ENCODE measurements at places on chromosomes 1 and 21.

GRCh38 chr21:32653326-32653901, 41.2 kb upstream of the CFAP298 start:
- DNase-seq, result peak; percentile 39

DNA sequence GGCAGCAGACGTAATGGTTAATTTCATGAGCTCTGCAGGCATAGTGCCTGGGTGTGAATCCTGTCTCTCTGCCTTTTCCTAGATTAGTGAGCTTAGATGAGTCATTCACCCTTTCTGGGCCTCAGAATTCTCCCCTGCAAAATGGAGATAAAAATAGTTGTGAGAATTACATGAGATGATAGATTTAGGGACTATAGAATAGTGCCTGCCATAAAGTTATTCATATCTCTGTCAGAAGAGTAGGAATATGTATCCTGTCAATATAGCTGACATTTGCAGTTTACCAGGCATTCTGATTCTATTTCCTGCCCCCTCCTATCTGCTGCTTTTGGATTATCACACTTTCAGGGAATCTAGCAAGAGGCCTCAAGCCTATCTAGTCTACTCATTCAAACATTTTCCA, 112.0 kb downstream of the PDE4B start:
- DNase-seq, result no peak

DNA sequence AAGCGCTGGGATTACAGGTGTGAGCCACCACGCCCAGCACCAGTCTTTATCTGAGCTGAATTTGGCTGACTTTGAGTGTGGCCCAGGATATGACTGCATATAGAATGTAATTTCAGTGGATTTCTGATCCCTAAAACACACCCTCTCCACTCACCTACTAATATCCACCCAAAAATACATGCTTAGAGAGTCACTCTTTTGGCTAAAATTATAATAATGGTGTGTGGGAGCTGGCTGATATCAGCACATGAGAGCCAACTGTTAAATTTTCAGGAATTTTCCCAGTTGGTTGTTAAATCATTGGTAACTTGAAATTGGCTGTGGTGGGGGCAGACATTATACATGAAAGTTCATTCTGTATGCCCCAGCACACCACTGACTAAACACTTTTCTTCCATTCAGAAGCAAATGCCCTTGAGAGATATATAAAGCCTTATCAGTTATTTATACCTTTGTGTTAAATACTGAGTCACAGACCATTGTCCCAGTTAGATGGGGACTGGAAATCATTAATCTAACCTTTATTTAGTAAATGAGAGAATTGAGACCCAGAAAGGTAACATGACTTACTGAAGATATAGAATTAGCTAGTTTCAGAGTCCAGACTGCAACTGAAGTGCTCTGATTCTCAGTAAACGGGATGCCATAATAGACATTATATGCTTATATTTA, 9.9 kb upstream of the CD247 start:
- DNase-seq, result no peak

DNA sequence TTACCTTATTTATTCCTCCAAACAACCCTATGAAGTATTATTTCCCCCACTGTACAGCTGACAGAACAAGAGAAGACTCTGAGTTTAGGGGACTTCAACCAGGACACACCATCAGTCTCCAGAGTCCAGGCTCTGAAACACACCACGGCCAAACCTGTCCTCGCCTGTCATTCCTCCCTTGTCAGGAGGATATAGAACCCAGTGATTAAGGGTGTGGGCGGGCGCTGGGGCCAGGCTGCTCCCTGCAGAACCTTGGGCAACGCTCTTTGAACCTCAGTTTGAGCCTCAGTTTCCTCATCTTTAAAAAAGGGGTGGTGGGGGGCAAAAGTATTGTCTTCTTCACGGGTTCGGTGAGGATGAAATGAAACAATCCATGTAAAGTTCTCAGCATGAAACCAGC, 9.4 kb upstream of the CEP85 start:
- DNase-seq, result no peak

DNA sequence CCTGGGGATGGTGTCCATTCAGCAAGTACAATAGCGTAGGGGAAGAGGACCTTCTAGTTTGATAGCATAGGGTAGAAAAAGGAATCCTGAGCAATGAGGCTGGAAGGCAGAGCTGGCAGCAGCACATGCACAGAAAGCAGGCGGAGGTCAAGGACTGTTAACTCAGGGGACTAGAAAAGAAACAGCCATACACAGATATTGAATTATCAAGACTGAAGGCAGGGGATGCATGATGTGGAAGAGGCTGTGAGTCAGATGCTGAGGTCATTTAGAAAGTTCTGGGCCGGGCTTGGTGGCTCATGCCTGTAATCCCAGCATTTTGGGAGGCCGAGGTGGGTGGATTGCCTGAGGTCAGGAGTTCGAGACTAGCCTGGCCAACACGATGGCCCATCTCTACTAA, 65.6 kb downstream of the OPTC start:
- no peak for DNase-seq

DNA sequence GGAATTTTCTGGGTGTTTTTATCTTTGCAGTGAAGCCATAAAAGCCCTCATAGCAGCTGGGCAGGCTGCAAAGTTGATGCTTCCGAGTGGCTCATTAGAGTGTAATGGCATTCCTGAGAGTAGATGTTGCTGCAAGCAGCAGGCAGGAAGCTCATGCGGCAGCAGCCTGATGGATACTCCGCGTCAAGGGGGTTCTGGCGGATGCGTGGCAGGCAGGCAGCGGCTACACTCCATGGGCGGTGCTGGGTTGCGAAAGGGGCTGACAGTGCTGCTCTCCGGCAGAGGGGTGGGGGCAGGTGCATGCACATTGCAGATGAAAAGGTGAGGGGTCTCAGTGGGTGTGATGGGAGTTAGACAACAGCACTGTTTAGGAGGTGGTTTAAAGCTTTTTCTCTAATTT, 93.2 kb upstream of the AJAP1 start:
- no peak for DNase-seq

GRCh38 chr1:200776949-200777348, 38.3 kb downstream of the CAMSAP2 start:
- no peak for DNase-seq

DNA sequence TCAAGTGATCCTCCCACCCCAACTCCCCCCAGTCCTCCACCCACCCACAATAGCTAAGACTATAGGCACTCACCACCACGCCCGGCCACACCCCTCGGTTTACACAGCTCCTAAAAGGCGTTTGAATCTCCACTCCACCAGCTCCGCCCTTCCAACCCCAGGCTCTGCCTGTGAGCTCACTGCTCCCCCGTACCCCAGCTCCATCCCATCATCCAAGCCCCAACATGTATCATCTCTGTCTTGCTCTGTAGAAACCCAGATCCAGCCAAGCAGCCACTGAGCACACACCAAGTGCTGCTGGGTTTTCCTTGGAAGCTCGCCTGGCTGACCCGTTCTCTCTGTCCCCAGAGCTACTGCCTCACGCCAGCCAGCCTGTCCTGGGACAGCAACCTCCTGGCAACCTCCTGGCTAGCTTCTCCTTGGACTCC, 12.0 kb upstream of the S100A2 start:
- no peak for DNase-seq

- DNase-seq, result peak; percentile 83
Observed at GRCh38 chr1:34918977-34919561, 10.4 kb downstream of the DLGAP3 start.

GRCh38 chr21:16536643-16537434, 807.1 kb downstream of the USP25 start:
- DNase-seq, result peak; percentile 60

DNA sequence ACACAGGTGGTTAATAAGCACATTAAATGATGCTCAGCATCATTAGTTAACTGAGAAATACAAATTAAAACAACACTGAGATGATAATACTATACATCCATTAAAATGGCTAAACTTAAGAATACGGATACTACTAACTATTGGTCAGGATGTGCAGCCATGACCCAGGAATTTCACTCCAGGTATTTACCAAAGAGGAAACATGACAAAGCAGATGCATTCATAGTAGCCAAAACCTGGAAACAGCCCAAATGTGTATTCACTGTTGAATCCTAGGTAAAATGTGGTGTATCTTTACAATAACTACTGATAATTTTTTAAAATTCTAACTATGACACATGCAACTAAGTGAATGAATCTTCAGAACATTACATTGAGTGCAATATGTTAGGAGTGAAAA, 73.0 kb downstream of the PTPRC start:
- no peak for DNase-seq

DNA sequence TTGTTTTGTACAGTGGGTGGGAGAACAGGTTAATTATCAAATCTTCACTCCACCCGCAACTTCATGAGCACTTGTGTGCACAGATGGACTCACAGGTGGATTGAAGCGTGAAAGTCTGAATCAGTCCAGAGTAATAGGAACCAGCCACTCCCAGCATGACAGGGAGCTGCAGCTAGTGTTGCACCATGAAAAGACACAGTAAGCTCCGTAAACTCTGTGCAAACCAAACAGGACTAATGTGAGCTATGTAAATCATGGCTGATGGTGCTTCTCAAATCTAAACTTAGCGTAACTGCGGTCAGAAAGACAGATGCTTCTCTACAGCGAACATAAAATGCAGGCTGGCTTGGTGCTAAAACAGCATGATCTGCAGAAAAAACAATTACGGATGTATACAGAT, 114.4 kb downstream of the CENPF start:
- DNase-seq, result no peak

GRCh38 chr1:22457345-22457744, 5.7 kb downstream of the ZBTB40 start:
- no peak for DNase-seq

GRCh38 chr1:98496256-98496995, 165.1 kb upstream of the SNX7 start:
- no peak for DNase-seq

- DNase-seq, result no peak
Observed at GRCh38 chr1:113734357-113735055, 24.8 kb downstream of the PHTF1 start.

GRCh38 chr21:29170944-29171343, 40.5 kb downstream of the MAP3K7CL start:
- DNase-seq, result no peak

DNA sequence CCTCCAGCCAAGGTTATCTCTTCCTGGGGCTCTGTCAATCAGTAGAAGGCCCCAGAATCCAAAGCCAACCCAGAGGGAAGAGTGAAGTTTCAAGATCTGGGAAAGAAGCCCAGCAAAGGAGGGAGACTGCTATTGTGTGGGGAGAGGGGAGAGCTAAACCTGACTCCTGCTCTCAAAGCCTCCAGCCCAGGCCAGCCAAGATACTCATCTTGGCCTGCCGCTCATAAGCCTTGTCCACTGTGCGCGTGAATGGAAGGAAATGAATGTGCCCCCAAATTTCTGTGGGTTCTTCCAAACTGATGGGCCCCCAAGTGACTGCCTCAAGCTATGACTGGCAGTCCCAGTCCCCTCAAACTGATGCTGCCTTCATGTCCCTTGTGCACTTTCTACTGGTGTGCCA, 2.0 kb downstream of the PLXNA2 start:
- DNase-seq, result no peak

DNA sequence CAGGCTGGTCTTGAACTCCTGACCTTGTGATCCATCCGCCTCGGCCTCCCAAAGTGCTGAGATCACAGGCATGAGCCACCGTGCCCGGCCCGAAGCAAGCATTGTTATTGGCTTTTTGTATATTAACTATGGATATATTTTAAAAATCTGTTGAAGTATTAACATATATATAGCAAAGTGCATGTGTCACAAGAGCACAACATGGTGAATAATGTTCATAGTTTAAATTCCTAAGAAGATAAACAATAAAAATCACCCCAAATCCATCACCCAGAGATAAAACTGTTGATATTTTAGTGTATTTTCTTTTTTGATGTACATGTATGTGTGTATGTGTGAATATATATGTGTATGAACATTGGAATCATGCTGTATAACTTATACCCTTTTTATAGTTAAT, 9.1 kb upstream of the FOXE3 start:
- no peak for DNase-seq

DNA sequence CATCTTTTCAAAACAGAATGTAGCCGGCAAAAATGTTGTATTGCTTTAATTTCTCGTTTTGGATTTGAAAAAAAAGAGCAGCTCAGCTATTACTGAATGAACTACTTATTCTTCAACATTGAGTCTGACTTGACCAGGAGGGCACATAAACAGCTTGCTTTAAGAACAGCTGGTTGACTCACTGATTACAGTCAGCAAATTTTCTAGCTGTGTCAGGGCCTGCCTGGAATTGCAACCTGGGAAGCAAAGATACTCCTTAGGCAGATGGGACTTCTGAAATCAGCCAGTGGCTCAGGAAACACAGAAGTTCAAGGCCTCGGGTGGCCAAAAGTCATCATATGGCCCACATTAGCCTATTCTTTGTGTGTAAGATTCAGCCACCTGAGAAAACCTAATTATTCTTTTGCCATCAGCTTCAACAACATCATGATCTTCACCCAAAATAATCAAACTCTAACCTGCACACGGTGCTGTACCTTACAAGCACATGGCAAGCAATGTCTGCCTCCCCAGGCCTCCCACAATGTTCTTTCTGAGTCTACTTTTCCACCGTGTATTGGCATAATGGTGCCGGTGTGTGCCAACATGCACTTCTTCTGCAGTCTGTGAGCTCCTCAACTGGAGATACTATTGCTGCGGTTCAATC, 307.2 kb downstream of the HHIPL2 start:
- DNase-seq, result peak; percentile 24

DNA sequence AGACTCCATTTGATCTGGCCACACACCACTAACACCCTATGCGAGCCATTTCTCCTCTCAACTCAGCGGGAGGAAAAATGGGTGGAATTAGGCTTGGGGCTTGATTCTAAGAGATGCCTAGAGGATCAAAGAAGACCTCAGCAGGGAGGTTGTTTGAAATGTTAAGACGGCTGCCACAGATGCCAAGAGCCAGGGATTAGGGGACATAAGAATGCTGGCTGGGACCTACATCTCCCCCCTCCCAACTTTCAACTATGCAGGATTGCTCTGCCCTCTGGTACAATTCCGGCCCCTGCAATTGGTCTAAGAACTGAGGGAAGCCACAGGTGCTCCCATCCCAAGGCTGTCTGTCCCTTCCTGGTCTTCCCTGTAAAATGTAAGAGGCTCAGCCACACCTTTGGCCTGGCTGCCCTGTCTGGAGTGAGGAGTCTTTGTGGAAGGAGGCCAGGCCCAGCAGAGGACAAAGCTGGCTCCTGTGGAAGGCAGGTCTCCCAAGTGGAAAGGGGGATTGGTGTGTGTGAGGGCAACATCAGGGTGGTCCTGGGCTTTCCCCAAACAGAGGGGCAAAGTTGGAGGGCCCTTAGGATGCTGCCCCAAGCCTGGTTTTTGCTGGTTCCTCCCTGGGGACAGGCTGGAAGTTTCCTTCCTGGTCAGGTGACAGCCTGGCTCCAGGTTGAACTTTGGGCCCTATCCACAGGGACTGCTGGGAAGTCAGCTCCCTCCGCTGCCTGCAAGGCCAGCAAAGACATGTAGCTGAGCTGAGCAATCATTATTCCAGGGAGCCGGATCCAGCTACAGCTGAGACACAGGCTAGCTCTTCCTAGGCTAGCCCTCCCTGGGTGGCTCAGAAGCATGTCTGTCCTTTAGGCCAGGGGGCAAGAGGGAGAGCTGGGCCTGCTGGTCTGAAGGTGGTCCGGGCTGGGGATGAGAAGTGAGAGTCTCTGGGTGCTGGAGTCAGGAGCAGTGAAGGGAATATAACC, 34.5 kb upstream of the SYNC start:
- DNase-seq, result no peak
